Activated naive CD8-positive, alpha-beta T cell treated with anti-CD3 and anti-CD28 coated beads, Interleukin-2, amount 10 ng/mL, durations not matched to agents 7 days and 5 days (primary cell): ENCODE measurements at places on chromosomes 4 and X. TPM values are rescaled to one million over a fixed set of nuclear protein-coding genes. Genes with fewer than 3 reads are reported as not detected.

GRCh38 chr4:8084712-8085490 lies 73.7 kb downstream of the ABLIM2 start:
- no peaks in the 10 kb centered on the region for H3K36me3 ChIP-seq
- H3K27ac ChIP-seq = no peak overlapping the region
- no peak overlapping the region for H3K4me3 ChIP-seq

DNA sequence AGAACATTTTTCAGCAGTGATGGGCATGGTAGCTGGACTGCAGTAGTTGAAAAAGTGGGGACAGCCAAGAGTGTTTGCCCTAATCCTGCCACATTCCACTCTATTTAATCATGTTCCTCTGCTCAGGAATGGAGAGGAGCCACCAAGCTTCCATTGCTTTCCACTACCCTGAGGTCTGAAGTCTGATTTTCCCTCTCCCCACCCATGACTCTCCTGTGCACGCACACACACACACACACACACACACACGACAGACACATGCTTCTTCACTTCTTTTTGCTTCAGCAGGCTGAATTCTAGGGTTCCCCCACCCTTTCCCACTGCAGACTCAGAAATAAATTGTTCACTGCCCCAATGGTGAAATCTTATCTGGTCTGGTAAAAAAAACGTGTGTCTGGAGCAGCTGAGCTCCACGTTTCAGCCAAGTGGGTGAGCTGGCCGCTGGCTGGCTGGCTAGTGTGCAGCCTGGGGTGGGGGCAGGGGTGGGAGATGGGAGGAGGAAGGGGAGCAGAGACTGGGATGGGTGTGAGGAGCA lies 142.7 kb upstream of the NALF2 start:
- no peak for DNase-seq
- H3K27me3 ChIP-seq = no peaks in the 10 kb centered on the region
- H3K4me1 ChIP-seq = no peaks in the 10 kb centered on the region
- H3K27ac ChIP-seq = no peak overlapping the region
- no peak overlapping the region for H3K4me3 ChIP-seq
- H3K36me3 ChIP-seq = no peaks in the 10 kb centered on the region

DNA sequence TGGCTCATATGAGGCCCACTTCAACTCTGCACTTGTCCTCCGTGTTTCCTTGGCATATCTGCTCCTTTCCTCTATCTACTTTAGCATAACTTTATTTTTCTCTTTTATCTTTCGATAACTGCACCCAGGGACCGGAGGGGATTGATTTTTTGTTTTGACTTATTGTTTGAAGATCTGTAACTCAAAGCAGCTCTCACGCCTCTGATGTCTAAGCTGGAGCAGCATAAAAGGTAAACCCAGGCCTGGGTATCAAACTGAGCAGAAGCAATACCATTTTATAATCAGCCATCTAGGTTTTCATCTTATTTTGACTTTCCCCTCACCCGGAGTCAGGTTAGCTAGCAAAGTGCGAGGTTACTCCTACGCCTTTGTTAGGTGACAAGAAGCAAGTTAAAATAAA lies 28.4 kb downstream of the LEF1 start:
- DNase-seq = no peak
- H3K4me1 ChIP-seq = peaks cover 73% of the 10 kb centered on the region
- H3K27ac ChIP-seq = peak overlapping the region; percentile 89
- H3K27me3 ChIP-seq = no peaks in the 10 kb centered on the region

POF1B gene
- 0.11 TPM for total RNA-seq

SPACA5 gene
- total RNA-seq = not detected

HPGD gene
- 10.4 TPM for total RNA-seq

DNA sequence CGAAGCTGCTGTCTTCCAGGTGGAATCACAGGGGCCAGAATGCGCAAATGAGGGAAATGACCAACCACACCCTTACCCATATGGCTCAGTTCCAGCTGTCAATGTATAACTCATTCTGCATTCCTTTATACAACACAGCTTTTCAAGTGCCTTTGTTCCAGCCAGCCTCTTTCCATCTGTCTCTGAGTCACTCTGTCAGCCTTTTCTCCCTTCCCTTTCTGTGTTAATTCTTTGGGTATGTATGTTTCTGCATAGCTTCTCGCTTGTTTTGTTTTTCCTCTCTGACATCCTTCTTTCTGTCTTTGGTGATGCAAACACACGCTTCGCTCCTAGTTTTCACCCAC lies 54.5 kb downstream of the RS1 start:
- no peak for DNase-seq
- no peak overlapping the region for H3K4me3 ChIP-seq
- H3K4me1 ChIP-seq = no peaks in the 10 kb centered on the region
- no peaks in the 10 kb centered on the region for H3K36me3 ChIP-seq

DNA sequence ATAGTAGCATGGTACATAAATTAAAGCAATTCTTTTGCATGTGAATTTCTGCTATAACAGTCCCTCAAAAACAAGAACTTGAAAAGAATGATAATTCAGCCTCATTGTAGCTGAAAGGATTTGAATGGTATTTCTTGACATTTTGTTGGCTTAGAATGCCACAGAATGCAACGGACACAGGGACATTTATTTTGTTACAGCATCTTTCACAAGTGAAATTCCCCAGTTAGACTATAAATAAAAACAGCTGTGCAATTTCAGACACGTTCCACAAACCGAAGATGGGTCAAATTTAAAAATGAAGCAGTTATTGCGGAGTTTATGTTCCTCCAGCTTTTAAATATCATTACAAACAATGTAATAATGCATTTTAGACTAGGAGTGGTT lies 82.8 kb upstream of the AMELX start:
- H3K27ac ChIP-seq = no peak overlapping the region
- H3K4me1 ChIP-seq = no peaks in the 10 kb centered on the region
- DNase-seq = no peak
- H3K4me3 ChIP-seq = no peak overlapping the region

DNA sequence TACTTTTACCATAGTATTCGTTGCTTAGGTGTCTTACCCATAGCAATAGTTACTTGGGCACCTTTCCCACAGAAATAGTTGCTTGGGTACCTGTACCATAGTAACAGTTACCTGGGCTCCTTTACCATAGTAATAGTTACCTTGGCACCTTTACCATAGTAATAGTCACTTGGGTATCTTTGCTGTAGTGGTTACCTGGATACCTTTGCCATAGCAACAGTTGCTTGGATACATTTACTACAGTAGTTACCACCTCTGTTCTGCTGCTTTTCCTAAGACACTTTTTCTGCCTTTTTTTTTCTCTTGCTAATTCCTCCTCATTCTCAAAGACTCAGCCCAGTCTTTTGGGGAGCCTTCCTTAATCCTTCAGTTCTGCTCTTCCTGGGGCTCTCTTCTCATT lies 272.8 kb upstream of the PUDP start:
- H3K4me1 ChIP-seq = no peaks in the 10 kb centered on the region
- H3K4me3 ChIP-seq = no peak overlapping the region
- H3K36me3 ChIP-seq = no peaks in the 10 kb centered on the region
- peaks cover 2% of the 10 kb centered on the region for H3K27me3 ChIP-seq
- H3K27ac ChIP-seq = no peak overlapping the region

- H3K27me3 ChIP-seq = no peaks in the 10 kb centered on the region
- H3K36me3 ChIP-seq = peaks cover 1% of the 10 kb centered on the region
- DNase-seq = no peak
- H3K4me1 ChIP-seq = peaks cover 6% of the 10 kb centered on the region
- H3K27ac ChIP-seq = no peak overlapping the region
These were observed 68.0 kb upstream of the ATXN3L start for GRCh38 chrX:13387666-13388494.
